ENCODE measurements at places on chromosomes 11 and 22.
A peak's percentile ranks its signal among the peaks of the same experiment; 100 is the strongest.

DNA sequence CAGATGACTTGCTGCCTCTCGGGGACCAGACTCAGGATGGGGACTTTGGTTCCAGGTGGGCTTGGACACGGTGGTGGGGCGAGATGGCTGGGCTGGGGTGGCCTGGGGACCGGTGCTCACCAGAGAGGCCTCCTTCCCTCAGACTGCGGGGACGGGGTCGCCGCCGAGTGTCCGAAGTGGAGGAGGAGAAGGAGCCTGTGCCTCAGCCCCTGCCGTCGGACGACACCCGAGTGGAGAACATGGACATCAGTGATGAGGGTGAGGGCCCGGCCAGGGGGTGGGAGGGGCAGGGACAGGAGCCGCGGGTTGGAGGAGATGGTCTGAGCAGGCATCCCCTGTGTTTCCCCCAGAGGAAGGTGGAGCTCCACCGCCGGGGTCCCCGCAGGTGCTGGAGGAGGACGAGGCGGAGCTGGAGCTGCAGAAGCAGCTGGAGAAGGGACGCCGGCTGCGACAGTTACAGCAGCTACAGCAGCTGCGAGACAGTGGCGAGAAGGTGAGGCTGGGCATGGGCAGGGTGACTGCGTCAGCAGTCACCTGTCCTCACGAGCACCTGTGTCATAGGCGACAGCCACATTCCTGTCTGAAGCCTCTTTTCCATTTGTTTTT, 5.9 kb downstream of the SART1 start:
- DNase-seq = no peak

GRCh38 chr11:961921-962320, 36.3 kb downstream of the AP2A2 start:
- no peak for DNase-seq

DNA sequence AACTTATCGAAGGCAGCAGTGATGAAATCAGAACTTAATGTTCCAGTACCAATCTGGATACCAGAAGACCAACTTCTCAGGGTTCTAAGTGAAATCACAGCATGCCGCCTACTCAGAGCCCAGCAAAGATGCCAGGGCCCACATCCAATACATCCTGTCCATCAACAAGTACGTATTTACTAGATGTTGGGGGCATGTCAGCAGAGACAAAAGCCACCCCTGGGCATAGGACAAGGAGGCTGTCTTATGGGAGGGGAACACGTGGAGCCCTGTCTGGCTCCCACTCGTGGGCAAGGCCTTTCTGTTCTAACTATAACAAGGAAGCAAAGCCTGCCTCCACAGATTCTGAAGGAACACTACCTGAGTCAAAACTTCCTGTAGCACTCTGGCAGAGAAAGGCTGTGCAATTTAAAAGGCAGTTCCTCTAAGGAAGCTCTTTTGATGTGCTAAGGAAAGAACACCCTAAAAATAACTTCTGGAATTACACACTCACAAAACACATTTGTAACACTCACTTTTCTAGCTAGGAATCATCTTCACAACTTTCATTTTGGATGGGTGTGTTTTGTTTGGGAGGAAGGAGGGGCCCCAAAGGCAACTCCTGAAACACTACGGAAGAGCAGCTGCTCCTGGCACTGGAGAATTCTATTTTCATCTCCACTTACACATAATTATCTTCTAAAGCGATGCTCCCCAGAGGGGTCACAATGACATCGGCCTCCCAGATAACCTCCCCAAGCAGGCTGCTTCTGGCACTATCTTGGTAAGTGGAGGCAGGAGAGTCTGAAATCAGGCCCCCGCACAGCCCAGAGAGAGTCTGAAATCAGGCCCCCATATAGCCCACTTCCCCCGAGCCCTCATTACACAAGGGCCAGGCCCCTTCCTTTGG, 14.2 kb downstream of the SMCO4 start:
- peak; percentile 28 for DNase-seq

DNA sequence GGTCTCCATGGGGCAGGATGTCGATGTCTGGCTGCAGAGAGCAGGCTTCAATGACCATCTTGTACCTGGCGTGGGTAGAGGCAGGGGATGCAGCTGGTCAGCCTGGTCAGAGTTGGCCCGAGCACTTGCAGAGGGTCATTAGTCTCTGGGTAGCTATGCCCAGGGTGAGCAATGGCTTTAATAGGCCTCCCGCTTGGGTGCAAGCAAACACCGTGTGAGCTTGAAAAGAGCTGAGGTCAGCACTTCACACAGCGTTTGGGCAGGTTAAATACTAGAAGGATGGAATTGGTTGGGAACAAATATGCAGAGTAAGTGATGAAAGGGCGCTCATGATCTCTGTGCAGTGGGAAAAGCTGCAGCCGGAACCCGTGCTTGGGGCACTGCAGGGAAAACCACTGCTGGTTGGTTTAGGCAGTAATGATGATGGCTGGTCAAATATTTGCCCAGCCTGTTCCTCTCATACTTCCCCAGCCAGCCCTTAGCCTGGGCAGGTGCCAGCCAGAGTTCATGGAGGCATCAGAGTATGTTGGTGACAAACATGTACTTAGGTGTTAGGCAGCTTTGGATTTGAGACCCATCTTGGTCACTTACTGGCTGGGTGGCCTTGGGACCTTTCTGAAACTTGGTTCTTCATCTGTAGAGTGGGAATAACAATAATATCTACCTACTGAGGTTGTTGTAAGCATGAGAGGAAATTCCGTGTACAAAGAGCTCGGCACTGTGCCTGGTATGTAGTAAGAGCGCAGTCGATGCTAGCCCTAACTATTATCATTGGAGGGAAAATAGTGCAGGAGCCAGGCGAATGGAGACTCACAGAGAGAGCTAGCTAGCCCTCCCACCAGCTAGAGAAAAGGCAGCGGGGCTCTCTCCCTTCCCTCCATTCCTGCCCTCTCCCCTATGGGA, 25.2 kb upstream of the KCNJ11 start:
- no peak for DNase-seq

DNA sequence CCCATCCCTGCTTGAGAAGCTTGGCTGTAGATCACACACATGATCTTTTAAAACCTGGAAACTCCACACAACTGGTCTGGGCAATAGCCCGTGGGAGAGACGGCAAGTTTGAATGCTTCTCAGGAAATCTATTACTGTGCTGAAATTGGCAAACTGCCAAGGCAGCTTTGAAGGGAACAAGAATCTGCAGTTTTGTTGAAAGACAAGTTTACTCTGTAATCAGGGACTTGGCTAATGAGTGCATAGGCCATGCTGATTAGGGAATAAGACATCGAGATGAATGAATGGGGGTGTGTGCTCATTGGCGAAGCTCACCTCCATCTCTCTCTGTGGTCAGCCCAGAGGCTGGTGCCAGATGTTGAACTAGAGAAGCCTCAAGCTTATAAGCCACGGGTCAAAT, 218.8 kb downstream of the HIPK3 start:
- peak; percentile 87 for DNase-seq
